ENCODE measurements at places on chromosomes 7 and 10.

- no peak for DNase-seq
These were observed 59.1 kb downstream of the LOXL4 start for GRCh38 chr10:98208925-98209324.

DNA sequence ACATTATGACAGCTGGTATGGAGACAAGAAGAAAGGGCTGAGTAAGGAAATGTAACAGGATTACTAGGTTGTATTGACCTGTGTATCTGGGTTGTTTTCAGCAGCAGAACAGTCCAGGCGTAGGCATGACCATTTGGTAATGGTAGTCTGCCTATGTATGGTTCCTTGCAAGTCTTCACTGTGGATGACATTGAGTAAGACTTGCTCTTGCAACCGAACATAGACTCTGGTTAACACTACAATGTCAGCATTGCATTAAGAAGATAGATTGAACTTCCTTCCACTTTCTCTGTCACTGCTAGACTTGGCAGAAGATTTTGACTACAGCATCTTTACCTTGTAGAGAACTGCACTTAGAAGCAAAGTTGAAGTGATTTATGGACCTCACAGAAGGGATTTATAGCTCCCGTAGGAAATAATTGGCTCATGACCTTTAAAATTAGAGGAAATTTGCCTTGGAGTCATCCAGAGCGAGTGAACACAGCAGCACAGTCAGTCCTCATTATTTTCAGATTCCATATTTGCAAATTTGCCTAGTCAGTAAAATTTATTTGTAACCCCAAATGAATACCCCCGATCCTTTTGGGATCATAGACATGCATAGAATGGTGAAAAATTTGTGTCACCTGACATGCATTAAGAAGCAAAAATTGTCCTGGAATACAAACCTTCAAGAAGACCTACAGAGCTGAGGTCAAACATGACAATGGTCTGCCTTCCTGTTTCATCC lies 79.6 kb upstream of the STRIP2 start:
- peak; percentile 72 for DNase-seq

DNA sequence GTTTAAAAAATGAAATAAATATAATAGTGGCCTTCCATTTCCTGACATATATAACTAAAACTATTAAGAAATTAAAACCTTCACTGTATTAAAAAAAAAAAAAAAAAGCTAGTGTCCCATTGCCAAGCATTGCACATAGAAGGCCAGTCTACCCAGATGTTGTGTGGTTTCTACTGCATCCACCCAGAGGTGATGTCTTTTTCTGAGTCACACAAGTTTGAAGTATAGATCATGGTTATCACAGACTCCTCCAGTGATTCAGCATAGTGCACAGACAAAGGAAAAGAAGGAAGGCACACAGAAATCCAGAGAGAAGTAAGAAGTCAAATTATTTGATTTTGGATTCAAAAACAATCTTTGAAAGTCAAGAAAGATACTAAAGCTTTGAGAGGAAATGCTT lies 429.0 kb downstream of the ETV1 start:
- no peak for DNase-seq

GRCh38 chr7:47578579-47579270 lies 3.2 kb downstream of the TNS3 start:
- DNase-seq, result no peak

GRCh38 chr10:73478636-73479035 lies 17.2 kb downstream of the PPP3CB start:
- peak; percentile 29 for DNase-seq

- DNase-seq, result peak; percentile 88
These were observed 6.1 kb upstream of the VCL start for GRCh38 chr10:73991884-73992245.

DNA sequence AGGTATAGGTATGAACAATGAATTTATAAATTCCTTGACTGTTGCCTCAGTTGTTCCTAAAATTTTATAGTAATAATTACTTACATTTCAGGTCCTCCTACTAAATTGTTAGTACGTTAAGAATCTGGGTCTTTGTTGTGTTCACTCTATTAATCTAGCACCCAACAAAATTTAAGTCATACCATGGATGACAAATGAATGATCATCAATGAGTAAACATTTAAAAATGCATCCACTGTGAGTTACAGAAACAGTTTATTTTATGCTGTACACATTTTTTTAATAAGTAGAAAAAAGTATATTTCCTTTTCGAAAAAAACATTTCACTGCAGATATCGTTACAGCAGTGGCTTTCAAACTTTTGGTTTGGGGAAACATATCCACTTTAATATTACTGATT lies 265.2 kb downstream of the PCLO start:
- DNase-seq, result no peak

GRCh38 chr7:1823376-1824150 lies 153.5 kb downstream of the ELFN1 start:
- DNase-seq, result no peak

- DNase-seq, result no peak
These were observed 55.0 kb downstream of the PRTFDC1 start for GRCh38 chr10:24897326-24897926.

DNA sequence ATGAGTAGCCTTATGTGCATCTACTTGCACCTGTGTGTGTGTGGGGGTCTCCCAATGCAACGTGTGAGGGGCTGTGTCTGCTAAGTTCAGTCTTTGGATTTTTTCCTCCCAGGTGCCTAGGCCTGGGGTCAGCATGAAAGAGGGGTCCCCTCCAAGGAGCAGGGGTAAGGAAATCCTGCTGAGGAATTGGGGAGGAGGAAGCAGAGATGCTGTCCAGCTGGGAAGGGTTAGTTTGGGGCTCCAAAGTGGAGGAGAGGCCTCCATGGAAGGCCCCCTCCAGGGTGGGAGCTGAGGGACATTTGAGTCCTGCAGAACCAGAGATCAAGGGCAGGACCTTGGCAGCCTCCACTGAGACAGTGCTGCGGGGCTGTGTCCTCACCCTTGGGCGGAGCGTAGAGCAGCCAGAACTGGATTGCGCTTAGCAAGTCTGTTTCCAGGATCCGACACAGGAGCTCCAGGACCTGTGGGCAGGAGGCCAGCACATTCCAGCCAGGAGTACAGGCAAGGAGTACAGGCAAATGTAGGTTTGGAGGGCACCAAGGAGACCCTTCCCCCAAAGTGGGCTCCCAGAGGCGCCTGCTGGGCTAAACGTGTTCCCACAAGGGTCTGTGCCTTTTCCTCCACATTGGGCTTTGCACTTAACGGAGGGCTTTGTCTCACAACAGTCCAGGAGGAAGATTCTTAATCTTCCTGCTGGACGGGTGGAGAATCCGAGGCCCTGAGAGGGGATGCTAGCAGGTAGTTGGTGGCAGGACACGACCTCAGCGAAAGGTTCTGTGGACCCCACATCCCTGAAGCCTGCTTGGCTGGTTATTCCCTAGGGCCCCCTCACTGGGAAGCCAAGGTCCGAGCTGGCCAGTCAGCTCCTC lies 10.1 kb downstream of the TBATA start:
- DNase-seq, result no peak

DNA sequence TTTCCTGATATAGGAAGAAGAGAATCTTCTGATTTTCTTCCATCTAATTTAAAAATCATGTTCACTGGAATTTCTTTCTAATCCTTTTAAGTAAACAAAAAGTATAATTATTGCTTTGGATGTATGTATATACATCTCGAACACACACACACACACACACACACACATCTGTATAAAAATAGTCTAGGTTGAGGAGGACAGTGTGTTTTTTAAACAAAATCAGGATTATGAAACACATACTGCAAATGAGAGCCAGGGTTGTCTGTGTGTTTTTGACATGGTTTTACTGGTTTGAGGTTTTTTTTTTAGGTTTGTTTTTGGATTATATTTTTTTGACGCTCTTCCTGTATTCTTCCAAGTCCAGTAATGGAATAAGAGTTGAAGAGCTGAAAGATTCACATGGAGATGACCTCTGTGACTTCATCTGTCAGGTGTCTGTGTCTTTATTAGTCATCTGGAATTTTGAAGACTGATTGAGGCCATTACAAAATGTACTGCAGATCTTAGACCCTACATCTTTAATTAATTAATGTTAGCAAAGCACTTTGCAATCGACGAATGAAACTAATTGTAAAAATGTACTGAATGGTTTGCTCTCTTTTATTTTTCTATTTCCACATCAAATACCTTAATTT lies 237.1 kb downstream of the SUGCT start:
- DNase-seq, result no peak

DNA sequence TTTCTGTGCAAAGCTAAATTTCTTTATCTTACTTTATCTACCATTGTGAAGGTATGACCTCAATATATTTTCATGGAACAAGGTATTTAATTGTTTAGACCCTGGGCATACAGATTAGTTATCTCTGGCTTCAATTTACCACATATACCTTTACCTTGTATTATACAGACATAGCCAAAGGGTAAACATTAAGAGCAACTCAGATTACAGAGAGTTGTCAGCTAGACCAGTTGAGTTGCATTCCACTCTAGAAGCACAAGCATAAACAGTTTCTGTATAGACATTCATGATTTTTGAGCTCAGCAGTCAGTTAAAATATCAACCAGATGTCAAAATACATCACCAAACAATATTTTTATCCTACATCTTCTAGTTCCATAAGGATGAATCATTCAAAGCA lies 857.3 kb upstream of the ZWINT start:
- no peak for DNase-seq

DNA sequence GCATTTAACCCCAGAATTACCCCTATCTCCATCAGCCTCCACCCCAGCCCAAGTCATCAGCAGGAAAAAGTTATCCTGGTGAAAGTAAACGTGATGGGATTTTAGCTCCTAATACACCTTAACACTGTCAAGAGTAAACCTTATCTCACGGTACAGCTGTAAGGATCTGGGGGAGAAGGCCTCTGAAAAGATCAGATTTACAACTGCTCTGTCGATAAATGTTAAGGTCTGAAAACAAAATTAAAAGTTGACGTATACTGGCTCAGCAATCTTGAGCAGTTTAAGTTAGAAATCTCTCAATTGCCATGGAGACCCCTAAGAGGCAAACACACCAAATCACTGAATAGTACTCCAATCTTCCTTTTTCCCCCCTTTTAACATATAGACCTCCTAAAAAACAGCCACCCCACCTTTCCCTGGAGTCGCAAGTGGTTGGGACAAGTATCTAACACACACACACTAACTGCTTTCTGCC lies 6.1 kb downstream of the SKAP2 start:
- no peak for DNase-seq

DNA sequence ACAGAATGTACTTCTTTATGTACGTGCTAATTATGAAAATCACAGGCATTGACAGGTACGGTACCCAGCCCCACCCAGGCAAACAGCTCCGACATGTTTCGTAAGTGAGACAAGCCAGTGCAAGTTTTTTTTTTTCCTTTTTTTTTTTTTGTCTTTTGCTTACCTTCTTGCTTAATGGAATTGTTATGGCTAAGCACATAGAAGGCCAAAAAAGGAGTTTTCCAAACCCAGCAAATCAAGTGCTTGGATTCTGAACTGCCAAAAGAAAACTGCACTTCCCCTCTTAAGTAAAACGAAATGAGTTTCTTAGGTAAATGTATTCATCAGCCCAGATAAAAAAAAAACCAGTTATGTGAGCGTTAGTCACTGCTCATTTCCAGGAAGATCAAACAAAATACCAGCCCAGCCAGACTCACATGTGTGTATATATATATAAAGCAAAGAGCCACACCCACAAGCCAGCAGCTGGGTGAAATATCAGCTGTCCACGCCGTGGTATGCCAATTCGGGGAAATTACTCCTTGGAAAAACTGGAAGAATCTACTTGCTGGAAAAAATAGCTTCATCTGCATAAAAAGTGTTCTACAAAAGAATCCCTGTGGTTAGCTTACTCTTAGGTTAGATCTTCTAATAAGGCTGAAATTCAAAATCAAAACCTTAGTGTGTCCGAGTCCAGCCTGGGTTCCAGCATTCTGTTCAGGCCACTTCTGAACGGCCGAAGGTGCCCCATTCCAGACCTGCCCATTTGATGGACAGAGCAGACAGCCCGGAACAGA lies 8.0 kb downstream of the KLF6 start:
- DNase-seq, result peak; percentile 59

DNA sequence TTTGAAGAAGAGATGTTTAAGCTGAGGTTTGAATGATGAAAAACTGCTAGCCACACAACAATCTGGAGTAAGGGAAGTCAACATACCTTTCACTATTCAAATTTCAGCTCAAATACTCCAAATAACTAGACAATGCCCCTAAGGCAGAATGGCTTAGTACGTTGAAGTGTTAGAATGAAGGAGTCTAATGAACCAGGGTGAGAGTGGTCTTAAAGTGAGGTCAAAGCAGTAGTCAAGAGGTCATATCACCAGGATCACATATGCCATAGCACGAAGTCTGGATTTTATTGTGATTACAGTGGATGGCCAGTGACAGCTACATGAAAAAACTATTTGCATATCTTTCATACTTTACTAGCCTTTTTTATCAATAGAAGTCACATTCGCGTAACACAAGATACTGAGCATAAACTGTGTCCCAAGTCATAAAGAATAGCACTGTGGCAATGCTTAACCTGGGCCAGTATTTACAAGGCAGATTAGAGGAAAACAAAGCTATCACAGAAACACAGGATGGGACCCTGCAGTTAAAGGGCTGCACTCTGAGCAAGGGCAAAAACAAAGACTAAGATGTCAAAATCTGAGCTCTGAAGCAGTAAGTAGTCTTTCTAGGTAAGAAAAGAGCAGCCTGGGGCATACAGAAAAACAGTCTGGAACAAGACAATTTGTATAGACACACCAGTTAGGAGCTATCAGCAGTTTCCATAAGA lies 61.5 kb downstream of the HYCC1 start:
- no peak for DNase-seq

- DNase-seq, result no peak
These were observed 211.0 kb downstream of the TCF7L2 start for GRCh38 chr10:113161066-113161465.

GRCh38 chr10:121947343-121948330 lies 19.8 kb upstream of the ATE1 start:
- peak; percentile 19 for DNase-seq
